Esophagus squamous epithelium (tissue), 5 donors: ENCODE measurements at places on chromosomes 3 and 15. TPM values are rescaled to one million over a fixed set of nuclear protein-coding genes. Genes with fewer than 3 reads are reported as not detected.

MON1A gene
- total RNA-seq = 17.2 TPM

DNASE1L3 gene
- 11.7 TPM for total RNA-seq

GOLGA8O gene
- total RNA-seq = 0.19 TPM

FSTL1 gene
- 110 TPM for total RNA-seq

RTP1 gene
- not detected for total RNA-seq

CELF6 gene
- total RNA-seq = 0.82 TPM

GOLGA8F gene
- not detected for total RNA-seq

SMC4 gene
- total RNA-seq = 90.8 TPM

LRTM1 gene
- not detected for total RNA-seq

TP63 gene
- total RNA-seq = 111 TPM
